Left kidney (tissue), 8 donors: ENCODE measurements at places on chromosomes 6 and 20. TPM values are rescaled to one million over a fixed set of nuclear protein-coding genes. Genes with fewer than 3 reads are reported as not detected.

- DNase-seq = no peak
These were observed 2.3 kb downstream of the PEDS1 start for GRCh38 chr20:50151034-50151743.

- DNase-seq = no peak
These were observed 16.4 kb downstream of the FRMD1 start for GRCh38 chr6:168062346-168063289.

- DNase-seq = no peak
These were observed 19.0 kb upstream of the EXOC2 start for GRCh38 chr6:711925-712324.

DNA sequence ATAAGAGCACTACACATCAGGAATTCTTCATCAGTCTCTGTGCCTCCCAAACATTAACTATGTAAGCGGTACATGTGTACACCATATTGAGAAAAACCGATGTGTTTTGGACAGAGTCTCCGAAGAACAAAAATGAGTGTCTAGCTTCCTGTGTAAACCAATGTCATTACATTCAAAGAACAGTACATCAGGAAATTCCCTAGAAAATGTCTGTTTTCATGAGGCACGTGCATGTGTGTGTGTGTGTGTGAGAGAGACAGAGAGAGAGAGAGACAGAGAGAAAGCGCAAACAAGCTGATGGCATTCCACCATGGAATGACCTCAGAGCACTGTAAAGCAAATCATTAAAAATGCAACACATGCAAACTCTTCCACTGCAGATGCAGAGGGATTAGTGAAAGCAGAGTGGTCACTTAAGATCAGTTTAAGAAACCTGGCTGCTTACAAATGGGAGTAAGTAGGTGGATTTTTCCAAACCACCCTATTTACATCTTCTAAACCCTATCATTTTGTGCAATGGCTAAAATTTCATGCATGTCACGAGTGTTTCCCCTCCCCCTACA, 133.9 kb downstream of the HIVEP2 start:
- DNase-seq = no peak

- DNase-seq = no peak
These were observed 162.0 kb upstream of the CST7 start for GRCh38 chr20:24787071-24787470.

EYA2 gene
- 0.52 TPM for polyA plus RNA-seq

GRCh38 chr6:33802186-33802958, 1.4 kb downstream of the MLN start:
- no peak for DNase-seq

DNA sequence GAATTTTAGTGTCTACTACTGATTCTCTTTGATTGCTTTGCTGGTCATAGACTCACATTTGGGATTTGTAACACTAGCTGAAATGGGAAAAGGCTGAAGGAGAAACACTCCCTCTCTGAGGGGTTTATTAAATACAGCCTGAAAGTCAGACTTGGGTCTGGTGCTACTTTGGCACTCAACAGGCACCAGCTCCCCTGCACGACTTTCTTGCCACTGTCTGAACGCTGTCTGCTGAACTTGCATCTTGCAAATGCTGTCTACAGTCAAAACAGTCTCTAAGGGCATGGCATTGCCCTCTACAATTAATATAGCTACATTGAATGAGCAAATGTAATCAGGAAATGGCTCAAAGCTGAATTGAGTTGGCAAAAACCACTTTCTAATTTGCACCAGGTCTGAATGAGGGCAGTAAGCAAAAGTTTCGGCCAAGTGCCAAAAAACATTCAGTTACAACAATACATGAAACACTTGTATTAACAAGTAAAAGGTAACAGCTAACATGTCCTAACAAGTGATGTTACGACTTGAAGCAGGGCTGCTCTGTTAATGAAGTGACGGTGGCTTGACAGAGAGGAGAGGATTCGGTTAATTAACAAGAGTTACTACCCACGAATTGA, 119.5 kb downstream of the FOXC1 start:
- DNase-seq = no peak

DNA sequence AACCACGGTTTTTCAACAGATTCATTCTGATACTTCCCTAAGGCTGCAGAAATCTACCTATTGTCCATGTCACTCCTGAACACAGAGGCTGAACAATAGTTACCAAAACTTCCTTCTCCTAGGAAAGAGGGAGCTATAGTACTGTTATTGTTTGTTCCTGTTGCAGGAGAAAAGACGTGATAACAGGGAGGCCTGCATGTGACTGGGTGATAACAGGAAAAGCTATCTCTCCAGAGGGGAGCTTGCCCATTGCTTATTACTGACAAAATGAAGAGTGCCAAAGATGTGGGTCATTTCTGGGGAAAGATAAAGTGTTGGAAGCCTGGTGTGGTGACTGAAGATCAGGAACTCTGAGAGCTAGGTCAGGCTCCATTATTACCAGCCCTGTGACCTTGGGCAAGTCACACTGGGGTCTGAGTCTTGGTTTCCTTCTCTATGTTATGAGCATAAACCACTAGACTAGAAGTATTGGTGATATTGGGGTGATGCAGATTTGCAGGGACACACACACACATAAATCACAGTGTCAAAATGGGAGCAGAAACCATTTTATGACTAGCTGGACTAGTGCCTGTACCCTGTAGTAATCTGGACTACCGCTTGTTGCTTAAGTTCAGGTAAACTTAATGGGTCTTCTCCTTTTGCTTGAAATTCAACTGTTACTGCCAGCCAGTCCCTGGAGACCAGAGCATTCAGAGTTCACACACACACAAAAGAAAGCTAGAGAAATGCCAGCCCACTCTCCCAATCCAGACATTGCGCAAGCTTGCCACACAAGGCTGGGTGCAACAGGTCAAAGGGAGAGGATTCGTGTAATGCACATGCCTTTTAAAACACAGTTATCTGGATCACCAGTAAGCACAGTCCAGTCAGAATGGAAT, 136.0 kb upstream of the CNR1 start:
- DNase-seq = no peak

GRCh38 chr6:163900570-163900969, 486.1 kb downstream of the QKI start:
- no peak for DNase-seq

DNA sequence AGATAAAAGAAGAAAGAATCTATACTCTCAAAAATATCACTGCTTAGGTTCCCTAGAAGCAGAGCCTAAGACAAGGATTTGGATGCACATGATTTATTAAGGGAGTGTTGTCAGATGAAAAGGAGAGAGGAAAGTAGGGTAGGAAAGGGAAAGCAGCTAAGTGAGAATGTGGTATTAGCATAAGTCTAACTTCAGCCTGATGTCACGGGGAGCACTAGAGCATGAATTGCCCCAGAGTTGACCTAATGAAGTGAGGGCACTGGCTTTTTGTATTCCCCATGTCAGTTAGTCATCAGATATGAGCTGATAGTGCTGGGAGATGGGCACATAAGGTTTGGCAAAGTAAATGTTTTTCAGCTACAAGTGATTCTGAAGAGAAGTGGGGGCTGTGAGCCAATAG, 129.0 kb upstream of the THEMIS start:
- DNase-seq = no peak

GRCh38 chr6:29793796-29794195, 33.8 kb upstream of the HLA-G start:
- no peak for DNase-seq

DNA sequence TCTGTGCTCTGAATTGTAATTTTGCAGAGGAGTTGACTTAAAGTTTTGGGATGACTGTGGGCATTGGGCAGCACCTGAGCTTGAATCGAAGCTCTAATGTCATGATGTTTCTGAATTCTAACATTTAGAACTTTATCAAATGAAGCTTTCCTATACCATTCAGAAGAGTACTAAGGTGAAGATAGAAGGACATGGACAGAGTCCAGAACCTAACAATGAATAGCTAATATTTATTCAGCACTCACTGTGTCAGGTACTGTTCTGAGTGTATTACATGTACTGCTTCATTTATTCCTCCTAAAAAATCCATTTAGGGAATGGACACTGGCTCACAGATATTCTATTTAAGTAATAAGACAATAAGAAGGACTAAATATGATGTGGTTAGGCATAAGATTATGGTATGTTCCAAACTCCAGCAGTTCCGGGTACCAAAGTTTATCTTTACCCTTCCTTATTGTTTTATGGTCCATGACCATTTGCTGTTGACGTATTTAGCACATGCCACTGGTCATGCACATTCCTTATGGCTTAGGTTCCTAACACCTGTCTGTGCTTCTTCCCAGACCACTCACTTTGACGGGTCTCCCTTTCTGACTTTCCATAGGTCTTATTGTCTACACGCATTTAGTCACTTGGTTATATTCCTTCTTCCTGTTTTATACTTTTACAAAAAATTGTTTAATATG, 20.3 kb downstream of the BCKDHB start:
- no peak for DNase-seq

DNA sequence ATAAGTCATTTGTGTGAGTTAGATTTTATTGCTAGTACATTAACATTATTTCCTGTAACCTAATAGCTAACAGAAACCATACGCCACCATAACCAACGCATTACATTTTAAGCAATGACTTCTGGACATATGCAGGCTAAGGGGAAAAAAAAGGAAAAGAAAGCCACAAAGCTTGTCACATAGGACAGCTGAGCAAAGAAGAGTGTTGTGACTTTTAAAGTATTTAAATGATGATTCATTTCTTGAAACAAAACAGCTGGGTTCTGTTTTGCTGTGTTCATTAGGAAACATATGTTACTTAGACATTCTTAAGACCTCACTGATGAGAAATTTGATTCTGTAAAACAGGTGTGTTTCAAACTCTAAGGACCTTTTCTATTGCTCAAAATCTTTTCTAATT, 171.4 kb downstream of the COL9A1 start:
- DNase-seq = no peak

MTFR2 gene
- polyA plus RNA-seq = 4.9 TPM

- no peak for DNase-seq
These were observed 1.3 kb downstream of the RGS19 start for GRCh38 chr20:64077876-64078551.

- DNase-seq = no peak
These were observed 118.1 kb downstream of the VEGFA start for GRCh38 chr6:43887906-43888683.

MOXD1 gene
- 197 TPM for polyA plus RNA-seq

TFAP2B gene
- polyA plus RNA-seq = 15.3 TPM

GRCh38 chr6:114592506-114592905, 249.7 kb upstream of the HS3ST5 start:
- no peak for DNase-seq

DNA sequence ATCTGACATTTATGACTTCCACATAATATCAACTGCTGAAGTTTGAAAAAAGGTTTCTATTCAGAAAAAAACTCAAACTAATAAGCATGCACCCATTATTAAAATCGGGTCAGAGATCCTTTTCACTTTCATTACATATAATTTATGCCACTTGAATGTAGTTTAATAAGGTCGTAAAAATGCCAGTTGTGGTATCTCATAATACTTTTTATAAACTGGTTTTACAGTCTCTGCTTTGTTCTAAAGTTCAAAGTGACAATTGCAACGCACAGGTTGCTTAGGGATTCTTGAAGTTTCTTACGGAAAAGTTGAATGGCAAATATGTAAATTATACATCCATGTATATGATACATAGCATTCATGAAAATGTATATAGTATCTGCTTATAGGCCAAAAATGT, 229.4 kb upstream of the CEP162 start:
- no peak for DNase-seq

DNA sequence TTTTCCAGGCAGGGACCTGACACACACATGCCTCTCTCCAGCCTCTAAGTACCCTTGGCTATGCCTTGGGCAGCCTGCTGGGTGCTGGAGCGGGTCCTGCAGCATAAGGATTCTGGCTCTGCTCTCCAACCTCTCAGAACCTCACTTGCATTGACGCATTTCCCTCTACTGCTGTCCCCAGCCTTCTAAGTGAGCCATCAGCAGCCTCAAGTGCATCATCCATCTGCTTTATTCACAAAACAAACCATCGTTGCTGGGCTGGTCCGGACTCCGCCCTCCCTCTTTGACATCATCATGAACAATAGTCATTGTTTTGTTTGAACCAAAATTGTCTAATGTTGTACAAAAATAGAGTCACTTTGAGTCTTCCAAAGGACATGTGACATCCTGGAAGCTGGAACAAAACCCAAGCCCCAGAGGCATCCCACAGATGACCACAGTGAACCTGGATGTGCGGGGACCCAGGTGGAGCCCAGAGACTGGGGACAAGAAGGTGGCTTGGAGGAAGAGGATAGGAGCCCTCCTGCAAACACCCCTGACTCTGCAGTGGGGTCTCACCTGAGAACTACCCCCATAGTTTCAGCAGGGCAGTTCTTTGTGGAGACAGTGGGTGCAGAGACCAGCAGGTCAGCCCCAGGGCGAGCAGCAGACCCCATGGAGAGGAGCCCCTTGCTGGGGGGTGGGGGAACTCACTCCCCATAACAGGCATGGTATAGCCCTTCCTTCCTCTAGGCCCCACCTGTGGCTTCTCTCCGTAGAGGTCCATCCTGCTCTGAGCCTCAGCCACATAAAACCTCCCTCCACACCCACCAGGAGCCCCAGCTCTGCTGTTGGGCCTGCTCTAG, 230.1 kb downstream of the SYNDIG1 start:
- no peak for DNase-seq

GRCh38 chr6:156828280-156828703, 51.1 kb downstream of the ARID1B start:
- no peak for DNase-seq
